ENCODE measurements at places on chromosomes 12 and 14.

GRCh38 chr14:64714432-64715025 lies 10.3 kb downstream of the PLEKHG3 start:
- DNase-seq: no peak

DNA sequence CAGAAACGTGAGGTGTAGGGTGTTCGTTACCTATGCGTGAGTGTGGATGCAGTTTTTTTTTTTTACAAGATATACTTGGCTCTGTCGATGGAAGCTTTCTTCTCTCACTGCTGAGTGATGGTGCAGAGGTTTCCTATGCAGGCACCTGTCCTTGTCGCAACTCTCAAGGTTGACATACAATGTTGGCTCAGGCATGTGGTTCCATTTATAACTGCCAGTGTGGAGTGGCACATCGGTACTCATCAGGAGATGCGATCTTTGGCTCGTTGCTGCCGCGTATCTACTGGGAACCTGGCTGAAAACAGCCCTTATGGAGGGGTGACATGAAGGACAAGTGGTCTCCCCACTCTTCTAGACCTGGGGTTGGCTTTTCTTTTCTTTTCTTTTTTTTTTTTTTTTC lies 109.0 kb downstream of the ZNF664 start:
- no peak for DNase-seq

DNA sequence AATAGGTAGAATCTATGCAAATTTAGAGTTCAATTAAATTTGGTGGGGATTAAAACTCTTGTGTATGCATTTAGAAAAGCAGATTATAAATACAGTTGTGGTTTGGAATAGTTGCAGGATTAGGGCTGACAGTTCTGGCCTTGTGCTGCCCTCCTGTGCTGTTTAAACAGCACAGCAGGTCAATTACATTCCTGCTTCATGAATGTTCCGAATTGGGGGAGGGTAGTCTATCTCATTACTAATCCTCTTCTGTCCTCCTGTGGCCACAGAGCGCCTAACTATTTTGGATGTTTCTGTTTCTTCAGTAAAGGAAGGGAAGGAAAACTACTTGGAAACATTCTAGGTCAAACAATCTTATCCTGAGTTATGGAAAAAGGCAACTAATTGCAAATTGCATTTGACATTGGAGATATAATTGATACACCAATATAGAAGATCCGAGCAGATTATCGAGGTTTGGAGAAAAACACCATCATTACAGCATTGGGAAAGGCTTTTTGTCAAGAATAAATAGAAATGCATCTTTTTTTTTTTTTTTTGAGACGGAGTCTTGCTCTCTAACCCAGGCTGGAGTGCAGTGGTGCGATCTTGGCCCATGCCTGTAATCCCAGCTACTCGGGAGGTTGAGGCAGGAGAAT lies 8.7 kb upstream of the GPR19 start:
- peak; percentile 97 for DNase-seq

DNA sequence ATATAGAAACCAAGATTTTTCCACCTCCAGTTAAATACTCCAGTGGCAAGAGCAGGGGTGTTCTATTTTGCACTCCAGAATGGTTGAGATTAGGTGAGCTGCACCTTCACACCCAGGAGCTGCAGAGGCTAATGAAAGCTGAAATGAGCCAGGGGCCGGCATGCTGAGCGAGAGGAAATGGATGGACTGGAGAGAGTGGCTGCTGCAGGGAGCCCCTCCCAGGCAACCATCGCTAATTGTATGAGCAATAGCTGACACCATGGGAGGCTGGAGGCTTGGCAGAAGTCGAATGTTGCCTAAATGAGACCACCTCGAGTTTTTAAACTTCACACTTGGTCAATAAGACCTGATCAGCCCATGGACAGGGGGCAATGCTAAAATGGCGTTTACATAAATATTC lies 301.8 kb upstream of the TMPO start:
- no peak for DNase-seq

DNA sequence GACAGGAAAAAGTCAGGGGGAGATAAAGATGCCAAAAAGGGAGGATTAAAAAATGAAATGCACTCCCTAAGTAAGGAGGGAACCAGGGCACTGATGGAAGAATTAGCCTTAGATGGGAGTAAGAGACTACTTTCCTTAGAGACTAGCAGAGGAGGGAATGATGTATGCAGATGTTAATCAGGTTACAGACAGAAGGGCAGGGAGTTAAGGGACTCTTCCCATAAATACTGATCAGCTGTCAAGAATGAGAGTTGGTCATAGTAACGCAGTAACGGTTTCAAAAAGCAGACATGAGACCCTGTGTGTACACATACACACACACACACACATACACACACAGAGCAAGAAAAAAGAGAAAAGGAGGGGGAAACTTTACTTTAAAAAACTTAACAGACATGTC lies 93.4 kb downstream of the PHLDA1 start:
- DNase-seq: no peak

GRCh38 chr14:74533576-74533975 lies 40.0 kb downstream of the ISCA2 start:
- DNase-seq: no peak

DNA sequence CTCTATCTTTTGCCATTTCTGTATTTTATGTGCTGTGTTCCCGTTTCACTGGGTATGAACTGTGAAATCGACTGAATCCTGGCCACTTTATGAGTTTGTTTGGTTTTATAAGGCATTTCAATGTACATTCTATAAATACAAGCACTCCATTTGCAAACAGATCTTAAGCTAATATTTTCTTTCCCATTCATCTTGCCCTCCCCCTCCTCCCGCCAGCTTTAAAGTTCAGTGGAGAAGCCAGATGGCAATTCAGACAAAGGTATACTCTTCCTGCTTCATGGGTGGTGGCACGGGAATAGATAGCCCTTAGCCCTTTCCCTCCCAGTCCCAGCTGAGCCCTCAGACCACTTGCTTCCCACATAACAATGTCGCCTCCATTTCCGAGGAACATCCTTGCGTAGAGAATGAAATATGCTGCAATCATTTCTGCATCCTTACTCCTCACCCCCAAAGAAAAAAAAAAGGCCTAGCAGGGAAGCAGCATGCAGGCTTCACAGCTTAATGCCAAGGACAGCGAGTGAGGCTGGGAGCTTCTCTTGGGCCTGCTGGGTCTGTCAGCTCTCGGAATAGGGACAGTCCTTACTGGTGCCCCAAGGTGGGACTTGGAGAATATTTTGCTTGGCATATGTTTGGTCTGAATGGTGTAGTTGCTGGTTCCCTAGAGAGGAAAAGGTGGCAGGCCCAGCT lies 52.8 kb upstream of the SRSF5 start:
- DNase-seq: no peak

GRCh38 chr14:92846162-92846897 lies 52.2 kb downstream of the GOLGA5 start:
- DNase-seq: peak; percentile 69

DNA sequence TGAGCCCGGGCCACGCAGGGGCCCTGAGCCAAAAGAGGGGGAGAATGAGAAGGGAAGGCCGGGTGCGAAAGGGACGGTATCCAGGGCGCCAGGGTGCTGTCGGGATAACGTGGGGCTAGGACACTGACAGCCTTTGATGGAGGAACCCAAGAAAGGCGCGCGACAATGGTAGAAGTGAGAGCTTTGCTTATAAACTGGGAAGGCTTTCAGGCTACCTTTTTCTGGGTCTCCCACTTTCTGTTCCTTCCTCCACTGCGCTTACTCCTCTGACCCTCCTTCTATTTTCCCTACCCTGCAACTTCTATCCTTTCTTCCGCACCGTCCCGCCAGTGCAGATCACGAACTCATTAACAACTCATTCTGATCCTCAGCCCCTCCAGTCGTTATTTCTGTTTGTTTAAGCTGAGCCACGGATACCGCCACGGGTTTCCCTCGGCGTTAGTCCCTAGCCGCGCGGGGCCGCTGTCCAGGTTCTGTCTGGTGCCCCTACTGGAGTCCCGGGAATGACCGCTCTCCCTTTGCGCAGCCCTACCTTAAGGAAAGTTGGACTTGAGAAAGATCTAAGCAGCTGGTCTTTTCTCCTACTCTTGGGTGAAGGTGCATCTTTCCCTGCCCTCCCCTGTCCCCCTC lies 3.0 kb downstream of the SSTR1 start:
- DNase-seq: peak; percentile 36

DNA sequence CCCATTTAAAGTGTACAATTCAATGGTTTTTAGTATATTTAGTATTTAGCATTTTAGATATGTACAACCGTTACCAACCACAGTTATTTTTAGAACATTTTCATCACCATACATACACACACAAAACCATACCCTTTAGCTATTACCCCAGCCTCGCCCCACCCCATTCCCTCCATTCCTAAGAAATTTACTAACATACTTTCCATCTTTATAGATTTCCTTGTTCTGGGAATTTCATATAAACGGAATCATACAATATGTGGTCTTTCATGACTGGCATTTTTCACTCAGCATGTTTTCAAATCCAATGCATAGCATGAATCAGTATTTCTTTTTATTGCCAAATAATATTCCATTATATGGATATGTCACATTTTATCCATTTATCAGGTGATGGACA lies 101.5 kb downstream of the TAOK3 start:
- no peak for DNase-seq

DNA sequence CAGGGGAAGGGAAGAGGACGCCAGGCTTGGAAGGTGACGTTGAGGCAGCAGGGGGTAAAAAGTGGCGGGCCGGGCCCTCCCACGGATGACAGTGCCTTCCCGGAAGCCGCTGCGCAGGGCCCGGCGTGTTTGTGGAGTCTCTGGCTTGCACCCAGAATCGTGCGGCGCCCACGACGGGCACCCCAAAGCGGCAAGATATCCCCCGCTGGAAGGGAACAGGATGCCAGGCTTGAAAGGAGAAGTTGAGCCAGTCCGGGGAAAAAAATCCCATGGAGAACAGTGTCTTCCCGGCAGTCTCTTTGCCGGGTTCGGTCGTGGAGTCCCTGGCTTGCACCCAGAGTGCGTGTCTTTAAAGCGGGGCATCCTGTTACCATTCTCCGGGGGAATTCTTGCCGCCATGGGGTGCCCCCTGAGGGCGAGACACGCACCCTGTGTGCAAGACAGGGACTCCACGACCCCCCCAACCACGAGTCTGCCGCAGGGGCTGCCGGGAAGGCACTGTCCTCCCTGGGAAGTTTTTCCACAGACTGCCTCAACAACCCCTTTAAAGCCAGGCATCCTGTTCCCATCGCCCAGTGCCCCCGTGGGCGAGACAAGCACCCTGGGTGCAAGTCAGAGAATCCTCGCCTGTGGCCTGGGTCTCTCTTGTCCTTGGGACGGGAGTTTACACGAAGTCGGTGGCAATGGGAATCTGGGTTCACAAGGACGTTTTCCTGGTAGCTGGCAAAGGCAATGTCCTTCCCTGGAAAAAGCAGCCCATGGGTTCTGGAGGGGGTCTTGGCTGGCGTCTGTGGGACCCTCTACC lies 156.1 kb upstream of the ALG10B start:
- no peak for DNase-seq

DNA sequence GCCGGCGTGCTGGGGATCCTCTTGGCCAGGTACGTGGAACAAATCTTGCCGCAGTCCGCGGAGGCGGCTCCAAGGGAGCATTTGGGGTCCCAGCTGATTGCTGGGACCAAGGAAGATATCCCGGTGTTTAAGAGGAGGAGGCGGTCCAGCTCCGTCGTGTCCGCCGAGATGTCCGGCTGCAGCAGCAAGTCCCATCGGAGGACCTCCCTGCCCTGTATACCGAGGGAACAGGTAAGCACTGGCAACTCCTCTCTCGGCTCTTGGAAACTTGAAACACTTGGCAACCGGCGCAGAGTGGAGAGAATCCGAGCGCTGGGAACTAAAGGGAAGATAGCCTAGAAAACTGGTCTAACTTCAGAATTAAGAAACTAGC lies 1.7 kb downstream of the PDE3A start:
- peak; percentile 24 for DNase-seq

DNA sequence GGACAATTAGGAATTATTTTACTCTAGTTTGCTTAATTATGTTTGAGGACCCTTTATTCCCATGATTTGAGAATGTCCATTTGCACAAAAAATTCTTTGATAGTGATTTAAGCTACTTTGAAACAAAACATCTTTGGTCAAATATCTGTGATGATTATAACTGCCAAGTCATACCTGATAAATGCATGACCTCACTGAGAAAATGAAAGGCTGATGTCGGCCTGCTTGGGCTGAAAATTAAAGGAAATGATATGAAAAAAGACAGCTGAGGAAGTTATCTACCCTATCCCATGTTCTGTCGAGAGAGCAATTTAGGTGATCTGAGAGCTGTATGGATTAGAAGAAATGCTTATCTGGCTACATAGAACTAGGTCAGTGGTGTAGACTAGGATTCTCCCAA lies 43.6 kb downstream of the ATL1 start:
- DNase-seq: peak; percentile 20

- no peak for DNase-seq
Measured at GRCh38 chr12:52534482-52534881, 14.3 kb upstream of the KRT5 start.

GRCh38 chr14:37588956-37589714 lies 5.9 kb downstream of the FOXA1 start:
- DNase-seq: no peak

DNA sequence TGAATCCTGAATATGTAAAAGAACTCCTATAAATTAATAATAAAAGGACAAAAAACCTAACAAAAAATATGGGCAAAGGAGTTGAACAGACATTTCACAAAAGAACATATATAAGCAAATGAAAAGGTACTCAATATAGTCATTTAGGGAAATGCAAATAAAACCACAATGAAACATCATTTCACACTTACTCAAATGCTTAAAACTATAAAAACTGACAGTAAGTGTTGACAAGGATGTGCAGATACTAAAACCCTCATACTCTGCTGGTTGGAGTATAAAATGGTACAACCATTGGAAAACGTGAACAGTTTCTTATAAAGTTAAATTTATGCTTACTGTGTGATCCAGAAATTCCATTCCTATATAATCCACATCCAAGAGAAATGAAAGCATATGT lies 247.1 kb downstream of the GXYLT1 start:
- no peak for DNase-seq

GRCh38 chr12:24223926-24224325 lies 274.5 kb upstream of the SOX5 start:
- DNase-seq: no peak

GRCh38 chr14:102479107-102479506 lies 30.5 kb downstream of the ANKRD9 start:
- no peak for DNase-seq

DNA sequence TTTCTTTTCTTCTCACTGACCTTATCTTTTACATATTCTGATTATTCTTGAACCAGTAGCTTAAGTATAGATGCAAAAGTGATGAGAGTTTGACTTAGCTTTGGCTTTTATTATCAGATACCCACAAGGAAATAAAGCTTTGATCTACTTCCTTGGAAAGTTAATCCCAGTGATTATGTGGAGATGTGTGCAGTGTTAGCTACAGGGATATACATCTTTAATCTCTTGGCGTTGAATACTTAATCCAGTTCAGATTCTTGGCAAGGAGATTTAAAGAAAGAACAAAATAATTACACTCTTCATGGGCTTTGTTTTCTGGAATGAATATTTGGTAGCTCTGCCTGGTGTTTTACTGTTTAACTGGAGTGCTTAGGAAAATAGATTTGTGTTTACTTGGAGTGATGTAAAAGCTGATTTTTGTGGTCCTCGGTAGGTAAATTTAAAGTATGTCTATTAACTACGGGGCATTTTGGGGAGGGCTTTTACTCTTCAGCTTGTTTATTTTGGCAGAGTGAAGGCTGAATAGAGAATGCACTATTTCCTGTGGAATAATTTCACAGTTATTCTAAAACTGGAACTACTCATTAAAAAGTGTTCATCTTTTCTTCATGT lies 150.1 kb upstream of the LRIG3 start:
- no peak for DNase-seq

- no peak for DNase-seq
Measured at GRCh38 chr12:75710361-75711069, 199.1 kb upstream of the KRR1 start.

GRCh38 chr12:108633534-108634248 lies at the start of gene SELPLG:
Gene SELPLG (minus strand): TSS chr12:108633894. CDS start chr12:108624307, 9,587 bp downstream.
- DNase-seq: no peak
